Left ventricle myocardium inferior (tissue), 1 donor: ENCODE measurements at places on chromosomes 2 and 18. TPM values are rescaled to one million over a fixed set of nuclear protein-coding genes. Genes with fewer than 3 reads are reported as not detected.

DNA sequence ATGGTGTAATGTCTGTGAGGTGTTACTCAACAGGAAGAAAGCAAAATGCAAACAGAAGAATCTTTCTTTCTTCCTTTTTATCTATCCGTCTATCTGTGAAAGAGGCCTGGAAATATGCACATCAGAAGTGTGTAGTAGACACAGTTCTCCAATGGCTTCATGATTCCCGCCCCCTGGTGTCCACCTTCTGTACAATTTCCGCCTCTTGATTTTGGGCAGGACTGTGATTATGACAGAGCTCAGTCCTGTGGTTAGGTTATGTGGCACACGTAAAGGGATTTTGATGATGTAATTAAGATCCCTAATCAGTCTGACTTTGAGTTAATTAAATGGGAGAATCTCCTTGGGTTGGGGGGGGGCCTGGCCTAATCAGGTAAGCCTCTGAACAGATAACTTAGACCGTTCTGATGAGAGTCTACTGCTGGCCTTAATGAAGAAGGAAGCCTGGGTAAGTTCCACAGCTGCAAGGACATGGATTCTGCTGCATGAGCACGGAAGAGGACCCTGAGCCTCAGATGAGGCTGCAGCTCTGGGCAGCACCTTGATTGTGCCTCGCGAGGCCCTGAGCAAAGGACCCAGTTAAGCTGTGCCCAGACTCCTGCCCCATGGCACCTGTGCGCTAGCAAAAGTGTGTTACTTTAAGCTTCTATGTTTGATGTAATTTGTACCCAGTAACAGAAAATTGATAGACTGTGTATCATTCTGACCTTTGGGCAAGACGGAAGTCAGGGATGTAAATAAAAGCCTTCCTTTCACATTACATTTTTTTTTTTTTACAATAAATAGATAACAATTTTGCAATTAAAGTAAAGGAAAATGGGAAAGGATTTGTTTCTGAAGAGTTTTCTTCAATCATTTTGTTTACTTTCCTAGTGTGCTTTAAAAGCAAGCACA, 11.3 kb upstream of the KCNF1 start:
- DNase-seq: no peak

GRCh38 chr2:29245742-29246382, 130.6 kb downstream of the CLIP4 start:
- no peak for DNase-seq

DNA sequence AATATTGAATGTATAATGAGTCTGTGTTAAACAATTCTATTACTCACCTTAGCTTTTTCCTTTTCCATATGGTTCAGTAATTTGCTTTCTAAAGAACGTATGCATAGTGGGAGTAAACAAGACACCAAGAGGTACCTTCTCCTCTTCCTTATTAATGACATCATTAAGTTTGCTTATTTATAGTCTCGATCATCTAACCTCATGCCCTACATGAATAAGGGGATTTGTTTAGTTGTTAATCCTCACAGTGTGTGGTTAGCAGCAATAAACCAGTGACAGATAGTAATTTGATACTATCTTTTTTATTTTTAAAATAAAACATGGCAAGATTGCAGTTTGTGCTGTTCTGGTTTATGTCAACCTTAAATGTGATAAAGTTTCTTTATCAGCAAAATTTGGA, 69.7 kb downstream of the COBLL1 start:
- no peak for DNase-seq

DNA sequence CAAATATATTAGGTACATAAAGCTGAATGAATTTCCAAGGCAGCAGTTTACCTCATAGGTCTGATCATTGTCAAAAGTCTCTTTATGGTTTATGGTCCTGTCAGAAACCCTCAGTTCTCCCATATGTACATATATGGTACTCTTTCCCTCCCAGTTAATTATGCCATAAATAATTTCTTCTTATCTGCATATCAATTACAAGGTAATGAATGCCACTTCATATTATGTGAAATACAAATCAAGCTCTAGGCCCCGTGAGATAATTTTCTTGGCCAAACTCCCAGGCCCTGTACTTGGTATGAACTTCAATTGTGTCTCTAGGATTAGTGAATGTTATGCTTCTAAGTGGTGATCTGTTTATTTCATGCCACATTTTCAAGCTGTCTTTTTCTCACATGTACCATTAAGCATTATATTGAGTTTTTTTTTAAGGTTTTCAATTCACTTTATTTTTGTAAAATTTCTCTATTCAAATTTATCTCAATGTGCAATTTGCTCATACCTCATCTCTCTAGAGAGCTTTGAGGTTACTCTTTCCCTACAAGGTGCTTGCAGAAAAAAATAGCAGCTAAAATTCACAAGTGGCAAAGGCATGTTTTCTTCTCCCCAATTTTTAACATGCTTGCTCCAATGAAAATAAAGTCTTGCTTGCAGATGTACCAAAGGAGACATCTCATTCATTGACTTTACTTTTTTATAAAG, 430.6 kb upstream of the VRK2 start:
- no peak for DNase-seq

DNA sequence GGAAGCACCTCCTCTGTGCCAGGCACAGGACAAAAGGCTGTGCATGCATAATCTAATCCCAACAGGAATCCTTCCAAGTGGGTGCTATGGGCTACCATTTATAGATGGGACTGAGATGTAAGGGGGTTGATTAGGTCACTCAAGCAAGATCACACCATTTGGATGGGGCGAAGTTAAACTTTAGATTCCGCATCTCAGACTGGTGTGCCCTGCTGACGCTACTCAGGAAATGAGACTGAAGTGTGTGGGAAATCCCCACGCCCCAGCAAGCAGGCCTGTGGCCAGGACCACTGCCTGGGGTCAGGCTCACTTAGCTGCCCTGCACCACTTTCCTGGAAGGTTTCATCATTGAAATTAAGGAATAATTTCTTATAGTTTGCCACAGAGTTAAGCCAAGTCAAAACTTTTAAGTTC, 70.5 kb upstream of the PPP1CB start:
- DNase-seq: no peak

DNA sequence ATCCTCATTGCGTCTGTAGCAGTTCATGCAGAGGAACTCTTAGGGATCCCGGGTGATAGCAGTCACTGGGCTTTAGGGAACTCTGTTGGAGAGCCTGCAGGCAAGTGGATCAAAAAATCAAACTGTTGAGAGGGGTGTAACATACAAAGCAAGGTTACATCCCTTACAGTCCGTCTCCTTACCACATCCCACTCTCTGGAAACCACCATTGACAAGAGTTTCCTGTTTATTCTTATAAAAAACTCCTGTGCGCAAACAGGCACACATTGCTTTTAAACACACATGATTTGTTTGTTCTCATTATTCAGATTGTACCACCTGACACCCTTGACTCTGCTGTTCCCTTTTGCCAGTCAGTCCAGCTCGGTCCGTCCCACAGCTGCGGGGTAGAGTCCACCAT, 137.7 kb downstream of the LTBP1 start:
- no peak for DNase-seq

GRCh38 chr2:29698216-29698615, 223.2 kb downstream of the ALK start:
- DNase-seq: no peak

- no peak for DNase-seq
These were observed 182.4 kb upstream of the ARL4C start for GRCh38 chr2:234679301-234679740.

DNA sequence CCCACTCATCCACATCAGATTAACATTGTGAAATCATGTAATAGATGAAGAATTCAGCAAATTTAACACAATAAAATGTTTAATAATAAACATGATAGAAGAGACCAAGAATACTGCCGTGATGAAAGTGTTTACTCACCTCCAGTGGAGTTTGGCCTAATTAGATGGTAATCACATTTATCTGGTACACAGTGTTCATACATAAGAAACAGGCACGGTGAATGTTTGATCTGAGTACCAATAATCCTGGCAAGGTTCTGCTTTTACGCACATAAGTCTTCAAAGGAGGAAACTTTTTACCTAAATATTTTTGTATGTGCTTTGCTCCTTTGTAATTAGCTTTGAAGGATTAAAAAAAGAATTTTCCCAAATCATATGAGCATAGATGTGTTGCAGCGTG, 122.5 kb downstream of the IRS1 start:
- DNase-seq: no peak

- no peak for DNase-seq
These were observed 104.0 kb downstream of the PRPF40A start for GRCh38 chr2:152613235-152613634.

- no peak for DNase-seq
These were observed 154.9 kb downstream of the DTNA start for GRCh38 chr18:34864836-34865497.

DNA sequence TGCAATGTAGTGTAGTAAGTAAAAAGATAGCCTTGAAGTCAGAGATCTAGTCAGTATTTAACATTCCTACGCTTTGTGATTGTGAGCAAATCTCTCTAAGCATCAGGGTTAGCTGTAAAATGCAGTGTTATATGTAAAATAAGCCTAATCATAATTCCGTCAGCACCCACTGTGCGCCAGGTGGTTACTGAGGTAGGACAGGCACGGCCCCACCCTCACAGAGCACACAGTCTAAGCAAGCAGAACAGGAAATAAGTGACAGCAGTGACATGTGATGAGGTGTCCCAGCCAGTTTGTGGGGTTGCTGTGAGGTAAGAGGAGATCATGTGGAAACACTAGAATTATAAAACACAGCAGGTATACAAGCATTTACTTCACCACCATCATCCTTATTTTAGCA, 267.1 kb downstream of the ICOS start:
- no peak for DNase-seq

DNA sequence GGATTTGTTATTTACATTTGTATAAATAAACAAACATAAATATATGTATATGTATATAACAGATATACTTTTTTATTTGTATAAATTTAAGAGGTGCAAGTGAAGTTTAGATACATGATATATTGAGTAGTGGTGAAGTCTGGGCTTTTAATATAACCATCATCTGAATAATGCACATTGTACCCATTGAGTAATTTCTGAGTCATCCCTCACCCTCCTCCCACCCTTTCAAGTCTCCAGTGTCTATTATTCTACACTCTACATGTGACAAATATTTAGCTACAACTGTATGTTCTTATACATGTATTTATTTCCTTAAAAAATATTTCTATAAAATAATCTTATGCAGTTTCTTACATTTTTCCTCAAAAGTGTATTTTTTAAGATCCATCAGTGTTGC, 358.7 kb upstream of the TFPI start:
- DNase-seq: no peak

- no peak for DNase-seq
These were observed 21.0 kb upstream of the CNNM3 start for GRCh38 chr2:96795076-96795475.

GRCh38 chr2:142866426-142866825, 11.0 kb upstream of the KYNU start:
- DNase-seq: no peak

DNA sequence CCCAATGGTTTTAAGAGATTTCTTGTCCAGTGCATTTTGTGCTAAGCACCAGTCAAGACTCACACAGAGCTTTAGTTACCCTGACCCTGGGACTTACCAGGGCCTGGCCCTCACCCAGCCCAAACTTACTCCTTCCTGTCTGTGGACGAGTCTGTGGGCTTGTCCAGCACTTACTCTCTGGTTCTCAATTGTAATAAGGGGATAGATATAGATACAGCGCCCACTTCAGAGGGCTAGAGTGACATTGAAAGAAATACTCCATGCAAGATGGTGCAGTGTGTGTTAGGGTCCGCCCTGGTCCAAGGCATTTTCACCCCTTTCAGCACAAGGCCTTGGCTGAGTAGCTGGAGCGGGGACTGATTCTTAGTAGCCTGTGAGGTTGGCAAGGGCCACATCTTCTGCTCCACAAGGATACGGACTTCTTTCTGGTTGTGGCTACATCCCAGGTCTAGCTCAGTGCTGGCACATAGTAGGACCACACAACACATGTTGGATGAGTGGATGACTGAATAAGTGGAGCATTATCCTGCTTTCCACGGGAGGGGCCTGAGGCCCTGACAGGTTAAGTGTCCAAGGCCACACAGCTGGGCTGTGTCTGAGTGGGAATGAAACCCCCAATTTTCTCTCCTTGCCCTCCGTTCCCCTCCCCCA, 3.8 kb upstream of the ARID5A start:
- DNase-seq: no peak

GRCh38 chr2:113896791-113897190, 6.9 kb downstream of the ACTR3 start:
- DNase-seq: no peak

DNA sequence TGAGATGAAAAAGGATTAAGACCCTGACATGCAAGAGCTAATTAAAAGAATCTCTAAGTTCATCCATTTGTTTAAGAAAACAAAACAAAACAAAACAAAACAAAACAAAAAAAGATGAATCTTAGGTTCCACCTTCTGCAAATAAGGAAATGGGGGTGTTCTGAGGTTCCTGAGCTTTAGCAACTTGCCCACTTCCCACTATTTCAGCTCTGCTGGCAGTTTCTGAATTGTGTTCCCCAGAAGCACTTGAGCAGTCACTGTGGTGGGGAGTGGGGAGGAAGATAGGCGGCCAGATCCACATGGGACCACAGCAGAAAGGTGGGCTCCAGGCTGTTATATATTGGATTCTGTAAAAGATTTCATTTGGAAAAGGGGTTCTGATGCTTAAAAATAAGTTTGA, 20.3 kb downstream of the INO80C start:
- no peak for DNase-seq

GRCh38 chr18:46374850-46375249, 270.7 kb downstream of the HAUS1 start:
- DNase-seq: no peak

GRCh38 chr2:31075431-31075830, 62.8 kb downstream of the GALNT14 start:
- DNase-seq: no peak

Gene RGPD5
- 24.7 TPM for total RNA-seq

Gene LPIN2
- 8.2 TPM for total RNA-seq

Gene TMEM131
- total RNA-seq: 28.9 TPM

Gene ZC3H15
- total RNA-seq: 30.5 TPM

Gene ADRA2B
- total RNA-seq: 2.9 TPM

Gene RAX
- not detected for total RNA-seq

Gene DNAH7
- total RNA-seq: 0.11 TPM

Gene TLX2
- total RNA-seq: not detected

Gene C1GALT1C1L
- 1.2 TPM for total RNA-seq

Gene ORMDL1
- total RNA-seq: 27.7 TPM

Gene ALPG
- total RNA-seq: not detected

Gene TNFRSF11A
- total RNA-seq: 1.6 TPM

Gene GPR148
- not detected for total RNA-seq

Gene SERPINB11
- not detected for total RNA-seq

Gene YES1
- total RNA-seq: 21.7 TPM
